Hematopoietic multipotent progenitor cell treated with erythropoietin and hydrocortisone succinate and interleukin-3 and kit ligand, for 4 days (in vitro differentiated cells): ENCODE measurements at places on chromosomes 16 and 17.

GRCh38 chr16:78589331-78589730, 489.9 kb downstream of the WWOX start:
- DNase-seq: no peak

DNA sequence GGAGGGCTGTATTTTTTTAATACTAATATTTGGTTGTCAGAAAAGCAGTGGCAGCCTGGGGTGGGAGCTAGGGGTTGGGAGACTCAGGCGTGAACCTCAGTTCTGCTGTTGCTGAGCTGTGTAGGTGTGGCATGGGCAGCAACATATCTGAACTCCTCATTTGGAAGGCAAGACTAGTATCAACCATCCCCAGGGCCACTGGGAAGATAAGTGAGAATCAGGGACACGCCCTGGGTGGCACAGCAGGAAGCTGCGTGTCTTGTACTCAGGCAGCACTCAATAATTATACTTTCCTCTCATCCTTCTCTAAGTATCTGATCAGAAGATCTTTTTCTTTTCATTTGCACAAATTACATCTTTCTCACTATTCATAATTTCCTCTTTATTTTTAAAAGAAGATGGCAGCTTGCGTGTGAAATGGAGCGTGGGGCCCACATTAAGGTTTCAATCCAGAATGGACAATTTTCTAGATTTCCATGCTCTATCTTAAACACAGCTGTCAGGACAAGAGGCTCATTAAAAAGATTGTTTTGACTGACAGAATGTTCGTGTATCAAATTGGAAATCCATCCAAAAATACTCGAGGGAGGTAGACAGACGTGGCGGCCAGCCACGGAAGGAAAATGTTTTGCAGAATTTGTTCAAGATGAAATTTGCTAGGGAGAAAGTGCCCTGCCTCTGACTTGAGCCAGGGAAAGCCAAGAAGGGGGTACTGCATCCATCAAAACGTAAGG, 121.1 kb downstream of the CPPED1 start:
- DNase-seq: peak; percentile 87

DNA sequence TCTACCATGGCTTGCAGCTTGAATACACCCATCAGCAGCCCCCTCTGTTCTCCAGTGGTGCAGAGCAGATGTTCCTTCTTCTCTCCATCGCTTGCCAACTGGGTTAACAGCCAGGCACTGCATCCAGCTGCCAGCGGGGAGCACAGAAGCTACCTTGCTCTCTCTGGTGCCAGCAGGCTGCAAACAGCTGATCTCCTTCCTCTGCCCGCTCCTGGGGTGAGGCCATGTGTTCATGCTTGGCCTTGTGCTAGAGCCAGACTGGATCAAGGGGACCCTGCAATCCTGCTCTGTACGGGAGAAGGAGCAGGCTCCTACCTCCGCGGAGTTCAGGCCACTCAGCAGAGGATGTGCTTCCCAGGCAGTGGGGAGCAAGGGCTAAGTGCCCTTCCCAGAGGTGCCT, 24.1 kb upstream of the ENGASE start:
- no peak for DNase-seq

GRCh38 chr16:56995136-56995805, 5.9 kb downstream of the NLRC5 start:
- DNase-seq: no peak

GRCh38 chr17:20281860-20282259, 185.5 kb downstream of the LGALS9B start:
- DNase-seq: peak; percentile 55

DNA sequence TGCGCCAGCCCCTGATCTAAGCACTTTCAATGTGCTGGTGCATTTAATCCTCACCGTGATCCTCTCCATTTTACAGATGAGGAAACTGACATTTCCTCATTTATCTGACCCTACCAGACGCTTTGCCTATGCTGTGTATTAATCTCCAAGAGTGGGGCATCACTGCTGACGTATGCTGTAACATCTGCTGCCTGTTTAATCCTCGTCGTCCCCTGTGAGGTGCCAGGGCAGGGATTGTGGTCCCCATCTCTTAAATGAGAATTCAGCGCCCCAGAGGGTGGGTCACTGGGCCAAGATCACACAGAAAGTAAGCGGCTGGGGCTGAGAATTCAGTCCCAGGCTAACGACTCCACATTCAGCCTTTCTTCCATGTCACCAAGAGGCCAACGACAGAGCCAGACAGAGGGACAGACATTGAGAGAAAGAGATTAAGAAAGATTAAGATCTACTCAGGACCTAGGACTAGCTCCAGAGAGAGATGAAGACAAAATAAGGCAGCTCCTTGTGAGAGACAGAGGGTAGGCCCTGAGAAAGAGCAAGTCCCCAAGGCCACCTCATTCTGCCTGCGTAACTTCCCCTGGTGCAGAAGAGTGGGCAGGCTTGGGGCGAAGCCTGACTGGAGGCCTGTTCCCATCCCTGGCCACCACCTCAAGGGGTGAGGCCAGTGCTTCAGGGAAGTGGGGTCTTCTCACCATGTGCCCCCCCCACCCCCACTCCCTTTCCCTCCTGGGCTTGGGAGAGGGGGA, 13.5 kb downstream of the CACNA1G start:
- DNase-seq: no peak

- DNase-seq: no peak
Measured at GRCh38 chr16:67030221-67030962, 1.4 kb downstream of the CBFB start.

- DNase-seq: no peak
Measured at GRCh38 chr16:51996516-51996915, 550.4 kb downstream of the TOX3 start.

DNA sequence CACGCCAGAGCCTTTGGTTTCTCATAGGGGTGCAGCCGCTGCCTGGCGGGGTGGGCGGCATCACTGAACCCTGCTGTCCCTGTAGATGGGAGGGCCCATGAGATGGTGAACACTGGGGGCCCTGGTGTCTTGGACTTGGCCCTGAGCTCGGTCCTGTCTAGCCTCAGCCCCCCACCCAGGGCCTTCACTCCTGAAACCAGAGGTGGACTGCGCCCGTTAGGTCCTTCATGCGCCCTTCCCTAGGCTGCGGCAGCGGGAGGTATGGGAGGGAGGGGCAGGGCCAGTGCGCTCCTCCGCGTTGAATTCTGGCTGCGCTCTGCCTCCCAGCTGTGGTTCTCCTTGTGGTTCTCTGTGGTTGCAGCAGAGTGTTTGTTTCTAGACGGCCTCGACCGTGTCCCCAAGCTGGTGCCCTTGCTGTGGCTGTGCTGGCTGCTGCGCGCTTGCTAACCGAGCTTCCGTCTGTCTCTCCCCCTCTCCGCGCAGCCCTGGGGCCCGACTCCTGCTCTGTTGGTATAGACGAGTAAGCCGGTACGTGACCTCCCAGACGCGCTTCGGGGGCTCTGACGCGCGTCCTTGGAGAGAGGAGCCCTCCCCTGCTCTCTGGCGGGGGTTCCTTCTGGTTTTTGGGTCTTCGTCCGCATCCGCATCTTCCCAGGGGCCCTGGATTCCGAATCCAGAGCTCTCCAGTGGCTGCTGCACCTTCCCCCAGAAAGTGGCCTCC, 7.4 kb upstream of the NUDT16L1 start:
- no peak for DNase-seq

GRCh38 chr17:43337684-43338428, 60.9 kb upstream of the ARL4D start:
- DNase-seq: no peak

DNA sequence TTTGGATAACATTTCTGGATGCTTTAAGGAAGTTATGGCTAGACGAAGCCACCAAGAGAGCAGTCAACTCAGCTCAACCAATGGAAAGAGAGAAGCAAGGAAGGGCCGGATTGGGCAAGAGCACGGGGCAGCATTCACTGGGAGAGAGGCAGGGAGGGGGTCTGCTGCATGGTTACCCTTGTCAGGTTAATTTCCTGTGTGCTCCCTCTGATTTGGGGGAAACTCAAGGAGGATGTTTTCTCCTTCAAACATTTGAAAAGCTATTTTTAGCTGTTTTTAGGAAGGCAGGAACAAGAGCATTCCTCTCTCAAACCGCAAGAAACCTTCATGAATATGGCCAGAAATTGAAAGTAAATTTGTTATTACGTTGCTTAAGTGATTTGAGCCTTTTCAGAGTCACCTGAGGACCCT, 118.5 kb upstream of the ZFHX3 start:
- DNase-seq: peak; percentile 31

- DNase-seq: peak; percentile 86
Measured at GRCh38 chr16:24070851-24071250, 185.3 kb upstream of the CACNG3 start.

DNA sequence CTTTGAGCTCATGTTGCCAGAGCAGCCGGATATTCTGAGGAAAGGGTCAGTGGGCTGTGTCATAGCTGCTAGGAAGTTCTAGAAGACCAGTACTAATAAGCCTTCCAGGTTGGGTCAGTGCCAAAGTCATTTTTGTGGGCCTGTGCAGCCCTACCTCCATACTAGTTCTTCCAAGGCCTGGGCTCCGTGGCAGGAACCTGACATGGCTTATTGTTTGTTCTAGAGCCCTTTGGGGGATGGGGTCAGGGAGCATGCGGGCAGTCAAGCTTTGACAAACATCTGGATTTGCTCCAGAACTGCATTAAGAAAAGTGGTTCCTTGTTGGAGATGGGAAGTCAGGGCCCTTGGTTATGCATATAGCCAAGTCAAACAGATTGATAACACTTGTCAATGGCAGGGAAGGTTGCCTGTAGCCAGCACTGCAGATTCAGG, 7.6 kb downstream of the ALKBH5 start:
- no peak for DNase-seq

DNA sequence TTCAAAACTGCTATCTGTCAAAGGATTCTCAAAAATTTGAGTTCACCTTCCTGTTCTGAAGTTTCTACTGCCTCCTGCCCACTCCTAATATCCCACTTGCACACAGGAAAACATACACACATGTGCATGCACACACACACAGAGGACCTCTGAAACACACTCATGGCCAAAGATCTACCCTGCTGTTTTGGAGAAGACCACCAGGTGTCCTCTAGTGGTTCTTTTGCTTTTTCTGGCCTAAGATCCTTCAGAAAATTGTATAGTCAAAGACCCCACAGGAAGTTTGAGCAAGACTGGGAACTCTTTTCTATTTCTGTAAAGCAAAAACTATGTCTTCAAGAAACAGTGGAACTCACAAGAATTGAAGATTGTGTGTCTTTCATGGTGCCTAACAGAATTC, 90.2 kb downstream of the CDH8 start:
- DNase-seq: peak; percentile 2

- no peak for DNase-seq
Measured at GRCh38 chr16:46774743-46775177, 26.6 kb upstream of the MYLK3 start.

DNA sequence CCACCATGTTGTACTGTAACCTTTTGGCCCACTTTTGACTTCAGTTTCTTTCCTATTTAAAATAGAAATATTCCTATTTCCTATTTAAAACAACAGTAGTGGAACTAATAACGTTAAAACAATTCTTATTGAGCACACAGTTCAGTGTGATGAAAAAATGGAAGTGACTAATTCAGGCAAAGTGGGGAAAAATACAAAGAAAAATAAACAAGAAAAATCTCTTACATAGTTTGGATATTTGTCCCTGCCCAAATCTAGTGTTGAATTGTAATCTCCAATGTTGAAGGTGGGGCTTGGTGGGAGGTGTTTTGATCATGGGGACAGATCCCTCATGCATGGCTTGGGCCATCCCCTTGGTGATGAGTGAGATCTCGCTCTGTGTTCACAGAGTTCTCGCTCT, 198.1 kb upstream of the CPHXL start:
- no peak for DNase-seq

- peak; percentile 72 for DNase-seq
Measured at GRCh38 chr17:7883781-7884386, 4.7 kb upstream of the CHD3 start.

DNA sequence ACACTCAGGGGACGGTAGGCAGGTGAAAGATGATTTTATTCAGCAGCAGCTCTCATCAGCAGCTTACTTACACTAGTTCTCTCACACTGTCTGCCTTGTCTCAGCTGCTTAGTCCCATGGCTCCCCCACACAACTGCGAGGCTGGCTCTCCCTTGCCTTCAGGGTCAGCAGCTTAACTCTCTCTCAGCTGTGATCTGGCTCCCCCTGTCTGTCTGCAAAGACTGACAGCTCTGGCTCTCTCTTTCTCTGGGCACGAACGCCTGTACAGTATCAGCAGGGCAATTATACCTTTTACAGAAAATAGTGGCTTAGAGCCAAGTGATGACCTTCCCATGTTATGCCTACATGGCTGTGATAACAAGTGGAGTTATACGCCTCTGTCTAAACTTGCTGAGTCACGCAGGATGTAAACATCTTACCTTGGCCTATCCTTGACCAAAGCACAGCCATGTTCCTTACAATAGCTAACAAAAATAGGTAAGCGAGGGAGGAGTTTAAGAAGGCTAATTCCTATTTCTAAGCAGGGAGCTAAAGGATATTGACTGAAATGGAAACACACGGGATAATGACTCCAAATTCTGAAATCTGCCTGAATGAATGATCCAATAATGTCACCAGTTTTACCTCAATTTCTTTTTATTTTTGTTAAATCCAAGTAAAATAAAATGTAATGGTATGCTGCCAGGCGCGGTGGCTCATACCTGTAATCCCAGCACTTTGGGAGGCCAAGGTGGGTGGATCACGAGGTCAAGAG, 1.1 kb upstream of the NDUFAB1 start:
- peak; percentile 77 for DNase-seq

- DNase-seq: no peak
Measured at GRCh38 chr16:75244844-75245758, 6.3 kb downstream of the BCAR1 start.

- DNase-seq: no peak
Measured at GRCh38 chr17:42038221-42038973, 12.0 kb downstream of the C17orf113 start.

DNA sequence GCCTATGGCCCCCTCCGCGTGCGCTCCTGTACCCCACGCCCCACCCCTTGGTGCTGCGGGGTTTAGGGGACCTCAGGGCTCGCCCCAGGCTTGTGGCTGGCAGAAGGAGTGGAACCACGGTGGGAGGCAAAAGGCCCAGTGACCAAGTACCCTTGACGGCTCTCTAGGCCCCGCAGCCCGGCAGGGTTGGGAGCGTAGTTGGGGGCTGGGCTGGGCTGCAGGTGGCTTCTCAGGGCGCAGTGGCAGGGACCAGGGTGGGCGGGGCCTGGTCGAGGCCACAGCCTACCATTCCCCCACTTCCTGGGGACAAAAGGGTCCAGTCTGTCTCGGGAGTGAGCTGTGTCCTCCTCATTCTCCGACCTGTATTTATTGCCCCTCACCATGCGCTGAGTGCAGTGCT, 124.9 kb downstream of the RBFOX3 start:
- no peak for DNase-seq

GRCh38 chr16:23301251-23302044, 654 bp upstream of the SCNN1B start:
- DNase-seq: no peak

- no peak for DNase-seq
Measured at GRCh38 chr17:14060706-14061105, 8.6 kb upstream of the COX10 start.

DNA sequence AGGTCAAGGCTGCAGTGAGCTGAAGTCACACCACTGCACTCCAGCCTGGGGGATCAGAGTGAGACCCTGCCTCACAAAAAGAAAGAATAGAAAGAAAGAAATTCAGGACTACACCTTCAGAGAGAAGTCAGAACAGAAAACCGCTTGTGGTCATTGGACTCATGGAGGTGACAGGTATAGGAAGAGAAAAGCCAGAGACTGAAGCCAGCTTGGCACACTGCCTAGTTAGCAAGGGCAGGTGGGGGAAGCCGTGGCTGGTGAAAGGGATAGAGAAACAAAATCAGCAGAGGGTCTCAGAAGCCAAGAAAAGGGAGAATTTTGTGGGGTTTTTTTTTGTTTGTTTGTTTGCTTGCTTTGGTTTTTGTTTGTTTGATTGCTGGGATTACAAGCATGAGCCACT, 32.9 kb upstream of the SKAP1 start:
- DNase-seq: no peak
